ENCODE measurements at places on chromosomes 16 and 17.

GRCh38 chr16:10629592-10629963 is 49.2 kb upstream of the EMP2 start:
- no peak for DNase-seq

GRCh38 chr16:58318391-58318790 is 23.6 kb upstream of the PRSS54 start:
- DNase-seq = no peak

DNA sequence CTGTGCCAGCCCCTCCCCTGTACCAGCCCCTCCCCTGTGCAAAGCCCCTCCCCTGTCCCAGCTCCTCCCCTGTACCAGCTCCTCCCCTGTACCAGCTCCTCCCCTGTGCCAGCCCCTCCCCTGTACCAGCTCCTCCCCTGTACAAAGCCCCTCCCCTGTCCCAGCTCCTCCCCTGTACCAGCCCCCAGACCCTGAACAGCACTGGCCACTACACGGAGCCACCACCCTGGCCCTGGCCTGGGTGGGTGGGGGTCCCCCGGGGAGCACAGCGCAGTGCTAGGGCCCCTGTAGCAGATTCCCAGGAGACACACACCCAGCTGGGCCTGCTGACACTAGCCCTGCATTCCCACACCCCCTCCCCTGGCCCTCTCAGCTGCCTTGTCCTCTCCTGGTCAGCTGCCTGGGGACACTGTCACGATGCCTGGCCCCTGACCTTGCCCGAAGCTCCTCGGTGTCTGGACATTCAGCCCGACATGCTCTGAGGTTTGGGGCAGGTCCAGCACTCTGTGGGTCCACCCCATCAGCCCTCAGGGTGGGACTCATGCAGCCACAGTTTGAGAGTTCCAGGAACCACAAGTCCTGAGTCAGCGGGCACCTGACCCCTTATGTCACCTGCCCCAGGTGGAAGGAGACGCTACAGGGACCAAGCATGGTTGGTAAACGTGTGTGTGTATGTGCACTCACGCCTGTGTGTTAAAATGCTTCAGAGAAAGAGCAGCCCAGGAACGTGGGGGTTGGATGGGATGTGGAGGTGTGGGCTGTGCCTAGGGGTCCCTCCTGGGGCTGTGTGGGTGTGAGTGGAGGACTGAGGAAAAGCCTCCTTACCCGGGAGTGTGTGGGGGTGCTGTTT is 114.2 kb downstream of the METRNL start:
- DNase-seq = no peak

DNA sequence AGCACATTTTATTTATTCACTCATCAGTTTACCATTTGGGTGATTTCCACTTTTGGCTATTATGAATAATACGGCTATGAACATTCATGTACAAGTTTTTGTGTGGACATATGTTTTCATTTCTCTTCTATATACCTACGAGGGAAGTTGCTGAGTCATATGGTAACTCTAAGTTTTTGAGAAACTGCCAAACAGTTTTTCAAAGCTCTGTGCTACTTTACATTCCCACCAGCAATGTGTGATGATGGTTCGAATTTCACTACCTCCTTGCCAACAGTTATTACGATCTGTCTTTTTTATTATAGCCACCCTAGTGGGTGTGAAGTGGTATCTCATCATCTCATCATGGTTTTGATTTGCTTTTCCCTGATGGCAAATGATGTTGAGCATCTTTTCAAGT is 63.7 kb upstream of the MRTFB start:
- DNase-seq = no peak

DNA sequence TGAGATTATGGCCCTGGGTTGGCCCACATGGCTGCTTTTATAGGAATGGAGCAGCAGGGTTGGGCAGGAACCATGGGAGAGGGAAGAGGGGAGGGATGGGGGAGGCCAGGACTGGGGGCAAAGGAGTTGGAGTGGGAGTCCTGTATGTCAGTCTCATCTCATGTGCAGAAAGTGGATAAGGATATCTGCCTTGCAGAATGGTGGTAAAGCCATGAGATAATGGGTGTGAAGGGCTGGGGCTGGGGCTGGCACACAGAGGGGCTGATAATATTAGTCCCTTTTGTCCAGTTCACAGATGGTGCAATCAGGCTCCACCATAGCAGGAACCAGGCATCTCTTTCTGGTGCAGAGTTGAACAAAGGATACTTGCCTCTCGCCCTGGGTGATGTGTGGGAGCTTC is 101.3 kb downstream of the MRM1 start:
- no peak for DNase-seq

DNA sequence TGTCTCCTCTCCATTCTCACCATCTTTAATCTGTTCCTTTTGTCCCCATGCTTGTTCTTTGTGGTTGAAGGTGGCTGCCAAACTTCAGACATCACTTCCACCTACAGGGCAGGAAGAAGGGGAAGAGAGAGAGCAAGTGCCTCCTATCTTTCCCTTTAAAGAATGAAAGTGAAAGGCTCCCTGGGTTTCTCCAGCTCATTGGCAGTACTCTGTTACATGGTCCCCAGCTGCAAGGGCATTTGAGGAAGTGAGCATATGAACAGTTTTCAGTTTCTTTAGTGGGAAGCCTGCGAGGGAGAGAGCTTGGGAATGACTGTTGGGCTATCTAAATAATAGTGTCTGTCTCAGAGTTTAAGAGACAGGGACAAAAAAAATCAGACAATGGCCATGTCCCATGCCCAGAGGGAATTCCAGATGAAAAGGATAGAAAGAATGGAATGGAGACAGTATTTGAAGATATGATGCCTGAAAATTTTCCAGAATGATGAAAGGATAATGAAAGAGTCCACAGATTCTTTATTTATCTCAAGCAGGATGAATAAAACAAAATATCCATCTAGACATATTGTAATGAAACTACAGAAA is 159.9 kb downstream of the LGALS9B start:
- DNase-seq = no peak

DNA sequence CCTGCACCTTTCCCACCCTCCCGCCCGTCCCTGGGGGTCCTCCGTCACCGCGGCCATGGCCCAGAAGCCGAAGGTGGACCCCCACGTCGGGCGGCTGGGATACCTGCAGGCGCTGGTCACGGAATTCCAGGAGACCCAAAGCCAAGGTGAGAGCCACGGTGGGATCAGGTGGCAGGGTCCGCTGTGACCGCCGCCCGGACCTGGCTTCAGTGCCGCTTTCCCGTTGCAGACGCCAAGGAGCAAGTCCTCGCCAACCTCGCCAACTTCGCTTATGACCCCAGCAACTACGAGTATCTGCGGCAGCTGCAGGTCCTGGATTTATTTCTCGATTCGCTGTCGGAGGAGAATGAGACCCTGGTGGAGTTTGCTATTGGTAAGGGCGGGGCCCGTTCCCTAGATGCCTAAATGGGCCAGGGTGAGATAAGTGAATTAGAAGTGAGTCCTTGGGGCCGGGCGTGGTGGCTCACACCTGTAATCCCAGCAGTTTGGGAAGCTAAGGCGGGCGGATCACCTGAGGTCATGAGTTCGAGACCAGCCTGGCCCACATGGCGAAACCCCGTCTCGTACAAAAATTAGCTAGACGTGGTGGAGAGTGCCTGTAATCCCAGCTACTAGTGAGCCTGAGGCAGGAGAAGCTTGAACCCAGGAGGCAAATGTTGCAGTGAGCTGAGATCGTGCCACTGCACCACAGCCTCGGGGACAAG is 617 bp downstream of the ARMC7 start:
- no peak for DNase-seq

DNA sequence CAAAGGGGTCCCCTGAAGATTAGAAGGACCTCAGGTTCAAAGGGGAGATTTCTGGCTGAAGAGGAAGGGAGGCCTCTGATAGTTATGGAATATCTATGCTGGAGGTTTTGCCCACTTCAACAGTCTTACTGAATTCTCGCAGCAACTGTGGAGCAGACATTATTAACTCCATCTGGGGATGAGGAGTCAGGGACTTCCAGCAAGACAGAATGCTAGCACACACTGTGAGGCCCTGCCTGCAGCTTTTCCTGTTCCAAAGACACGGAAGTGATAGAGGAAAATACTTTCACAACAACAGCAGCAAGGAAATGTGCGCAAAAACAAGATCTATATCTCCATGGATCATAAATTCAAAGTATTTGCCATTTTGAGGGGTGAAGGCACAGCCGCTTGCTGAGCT is 72.8 kb downstream of the RPH3AL start:
- no peak for DNase-seq

DNA sequence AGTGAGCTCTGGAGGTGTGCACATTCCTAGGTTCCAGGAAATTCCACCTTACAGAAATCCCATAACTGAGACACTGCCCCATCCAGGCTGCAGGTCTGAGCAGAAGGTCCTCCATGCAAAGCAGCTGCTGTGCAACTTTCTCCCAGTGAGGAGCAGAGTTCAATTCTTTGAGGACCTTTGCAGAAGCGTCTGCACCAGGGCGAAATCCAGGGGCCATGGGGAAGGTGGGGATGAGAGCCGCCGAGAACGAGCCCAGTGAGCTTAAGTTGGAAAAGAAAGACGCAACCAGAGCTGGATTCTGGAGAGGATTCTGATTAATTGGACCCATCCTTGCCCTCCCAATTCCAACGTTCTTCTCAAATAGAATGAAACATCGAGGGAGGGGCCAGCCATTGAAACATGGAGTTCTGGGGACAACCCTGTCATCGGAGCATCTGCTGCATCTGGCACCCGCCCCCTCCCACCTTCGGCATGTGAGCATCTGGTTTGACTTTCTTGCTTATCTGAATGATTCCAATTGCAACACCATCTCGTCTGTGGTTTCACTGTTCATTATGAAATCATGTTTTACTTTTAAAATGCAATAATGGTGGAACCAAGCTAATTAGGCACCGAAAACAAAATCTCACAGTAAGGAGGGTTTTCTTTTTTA is 190.6 kb upstream of the FOXF1 start:
- DNase-seq = no peak

GRCh38 chr17:74763565-74764387 is 12.4 kb downstream of the NAT9 start:
- no peak for DNase-seq

DNA sequence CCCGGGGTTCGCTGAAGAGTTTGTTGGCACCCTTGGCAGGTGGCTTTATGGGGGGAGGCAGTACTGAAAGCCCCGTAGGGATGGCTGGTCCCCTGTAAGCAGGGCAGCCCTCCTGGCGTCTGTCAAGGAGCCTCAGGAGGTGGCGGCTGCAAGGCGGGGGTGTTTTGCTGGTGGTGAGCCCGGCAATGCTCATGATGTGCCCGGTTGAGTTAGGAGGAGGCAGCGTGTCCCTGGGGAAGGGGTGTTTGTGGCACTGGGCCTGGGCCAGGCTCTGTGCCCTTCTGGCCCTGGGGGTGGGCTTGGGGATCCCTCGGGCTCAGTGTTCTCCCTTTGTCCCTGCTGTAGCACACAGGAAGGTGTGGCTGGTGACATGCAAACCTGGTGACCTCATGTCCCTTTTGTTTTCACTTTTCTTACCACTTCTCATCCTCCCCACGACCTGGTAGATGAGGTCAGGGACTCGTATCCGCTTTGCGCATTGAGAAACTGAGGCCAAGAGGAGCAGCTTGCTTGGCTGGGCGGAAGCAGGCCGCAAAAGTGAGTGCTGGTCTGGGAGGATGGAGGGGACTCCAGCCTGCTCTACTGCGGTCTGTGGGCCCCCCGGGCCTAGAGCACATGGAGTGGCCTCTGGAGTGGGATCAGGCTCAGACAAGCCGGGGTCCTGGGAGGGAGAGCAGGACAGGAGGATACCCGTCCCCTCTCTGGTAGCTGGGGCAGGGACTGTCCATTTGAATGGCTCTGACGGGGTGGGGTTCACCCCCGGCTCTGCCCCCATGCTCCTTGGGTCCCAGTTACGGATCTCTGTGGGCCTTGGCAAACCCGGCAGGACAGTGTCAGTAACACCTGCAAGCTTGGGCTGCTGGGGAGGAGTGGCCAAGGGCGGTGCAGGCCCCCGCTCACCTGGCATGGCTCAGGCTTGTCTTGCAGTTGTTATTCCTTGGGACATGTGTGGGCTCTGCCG is 2.2 kb downstream of the SNN start:
- DNase-seq = no peak

GRCh38 chr17:14737984-14738651 is 437.2 kb downstream of the HS3ST3B1 start:
- no peak for DNase-seq

DNA sequence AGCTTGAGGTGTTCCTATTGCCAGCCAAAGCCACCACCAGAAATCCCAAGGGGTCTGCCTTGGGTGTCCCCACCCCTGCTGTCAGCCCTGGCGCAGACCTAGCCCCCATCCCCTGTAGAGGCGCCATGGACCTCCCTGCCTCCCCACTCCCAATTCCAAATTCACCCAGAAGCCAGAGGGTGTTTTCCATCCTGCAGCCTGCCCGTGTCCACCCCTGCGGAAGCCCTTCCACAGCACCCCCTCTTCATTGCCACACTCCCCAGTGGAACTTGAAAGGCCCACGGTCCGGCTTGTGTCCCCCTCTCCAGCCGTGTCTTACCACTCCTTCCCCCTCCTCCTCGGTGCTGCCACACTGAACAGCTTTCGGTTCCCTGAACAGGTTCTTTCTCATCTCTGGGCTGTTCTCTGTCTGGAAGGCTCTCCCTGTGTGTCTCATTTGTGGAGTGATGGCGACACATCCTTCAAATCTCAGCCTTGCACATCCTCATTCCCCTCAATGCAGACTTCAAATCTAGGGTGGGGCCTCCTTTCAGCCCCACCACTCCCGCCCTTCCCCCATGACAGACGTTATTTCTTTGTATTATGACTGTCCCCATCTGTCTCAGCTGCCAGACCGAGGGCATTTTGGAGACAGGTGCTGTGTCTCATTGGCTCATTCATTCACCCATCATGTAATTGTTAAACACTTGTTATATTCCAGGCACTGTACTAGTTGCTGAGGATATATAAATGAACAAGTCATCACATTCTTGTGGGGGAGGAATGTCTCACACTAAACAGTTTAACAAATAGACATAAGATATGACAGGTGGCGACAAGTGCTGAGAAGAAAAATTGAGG is 36.3 kb downstream of the ADGRG5 start:
- no peak for DNase-seq

GRCh38 chr17:77600346-77600745 is 358.2 kb upstream of the TNRC6C start:
- DNase-seq = no peak

DNA sequence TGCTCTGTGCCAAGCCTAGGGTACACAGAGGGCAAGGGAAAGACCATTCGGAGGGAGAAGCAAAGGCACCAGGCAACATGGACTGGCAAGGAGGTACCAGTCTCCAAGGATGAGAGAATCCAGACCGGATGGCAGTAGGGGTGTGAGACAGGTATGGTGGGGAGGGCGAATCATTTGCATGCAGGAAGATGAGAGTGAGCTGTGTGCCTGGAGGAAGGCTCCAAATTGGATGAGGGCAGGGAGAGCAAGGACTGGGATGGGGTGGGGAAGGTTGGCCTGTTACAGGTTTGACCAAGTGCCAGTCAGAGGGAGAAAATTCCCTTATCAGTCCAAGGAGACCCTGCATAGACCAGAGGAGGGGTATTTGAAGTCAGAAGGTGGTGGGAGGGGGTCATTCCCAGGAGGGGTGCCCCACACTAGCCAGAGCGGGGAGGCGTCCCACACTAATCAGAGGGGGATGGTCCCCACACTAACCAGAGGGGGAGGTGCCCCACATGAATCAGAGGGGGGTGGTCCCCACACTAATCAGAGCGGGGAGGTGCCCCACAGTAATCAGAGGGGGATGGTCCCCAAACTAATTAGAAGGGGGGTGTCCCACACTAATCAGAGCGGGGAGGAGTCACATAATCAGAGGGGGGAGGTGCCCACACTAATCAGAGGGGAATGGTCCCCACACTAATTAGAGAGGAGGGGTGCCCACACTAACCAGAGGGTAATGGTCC is 737 bp downstream of the CANT1 start:
- DNase-seq = no peak

- DNase-seq = no peak
Observed at GRCh38 chr16:14283786-14284185, 212.7 kb downstream of the MRTFB start.

- DNase-seq = no peak
Observed at GRCh38 chr16:66713076-66713475, 16.5 kb upstream of the CMTM4 start.

GRCh38 chr17:63425483-63425882 is 20.6 kb downstream of the CYB561 start:
- peak; percentile 61 for DNase-seq

Measured in stimulated activated CD8-positive, alpha-beta memory T cell treated with anti-CD3 and anti-CD28 coated beads, Interleukin-12 subunit alpha, Interleukin-12 subunit beta, amount 100 ng/mL, for 1 hour (primary cell).